ENCODE measurements at places on chromosomes 12 and 14. TPM values are rescaled to one million over a fixed set of nuclear protein-coding genes. Genes with fewer than 3 reads are reported as not detected.

The GPR84 gene
- polyA plus RNA-seq: 0.20 TPM

The KRT85 gene
- polyA plus RNA-seq: not detected

The CCDC196 gene
- polyA plus RNA-seq: not detected

The TAS2R50 gene
- 0.09 TPM for polyA plus RNA-seq

The HOXC4 gene
- 0.32 TPM for polyA plus RNA-seq

The LRP1 gene
- polyA plus RNA-seq: 55.0 TPM

The BATF gene
- 0.91 TPM for polyA plus RNA-seq

The GLS2 gene
- 0.63 TPM for polyA plus RNA-seq

The CCDC197 gene
- polyA plus RNA-seq: not detected

The CAND1 gene
- polyA plus RNA-seq: 12.9 TPM

The TDP1 gene
- 1.3 TPM for polyA plus RNA-seq

The KIF5A gene
- polyA plus RNA-seq: 0.20 TPM

The PAPLN gene
- 6.0 TPM for polyA plus RNA-seq

The CLEC6A gene
- not detected for polyA plus RNA-seq

The SLCO1A2 gene
- not detected for polyA plus RNA-seq

The KRT72 gene
- not detected for polyA plus RNA-seq

The ADCK1 gene
- 8.0 TPM for polyA plus RNA-seq

The PSMD9 gene
- polyA plus RNA-seq: 46.8 TPM

The LGR5 gene
- 0.29 TPM for polyA plus RNA-seq

The MSI1 gene
- 2.1 TPM for polyA plus RNA-seq

The SDR9C7 gene
- 0.05 TPM for polyA plus RNA-seq

The TMEM30B gene
- 1.0 TPM for polyA plus RNA-seq

The GAPDH gene
- 4,983 TPM for polyA plus RNA-seq

The CLEC2B gene
- polyA plus RNA-seq: 5.0 TPM

The GALNT8 gene
- polyA plus RNA-seq: 3.5 TPM

The KRT77 gene
- not detected for polyA plus RNA-seq

The LMNTD1 gene
- polyA plus RNA-seq: not detected

The ACRBP gene
- polyA plus RNA-seq: 0.50 TPM

The CACNB3 gene
- 3.5 TPM for polyA plus RNA-seq

The AVPR1A gene
- 0.61 TPM for polyA plus RNA-seq

The RFX4 gene
- not detected for polyA plus RNA-seq

The KCNH3 gene
- 1.6 TPM for polyA plus RNA-seq

The GON7 gene
- polyA plus RNA-seq: 26.7 TPM

The ESRRB gene
- polyA plus RNA-seq: 7.2 TPM

The THAP2 gene
- 3.8 TPM for polyA plus RNA-seq

The GALNT16 gene
- polyA plus RNA-seq: 33.2 TPM

The MTERF2 gene
- 35.7 TPM for polyA plus RNA-seq

The GPR68 gene
- polyA plus RNA-seq: 0.25 TPM

The NRDE2 gene
- polyA plus RNA-seq: 6.2 TPM

The EXOC3L4 gene
- polyA plus RNA-seq: 1.4 TPM

The SLC15A5 gene
- polyA plus RNA-seq: not detected

The DNAL1 gene
- 5.3 TPM for polyA plus RNA-seq

The CD4 gene
- polyA plus RNA-seq: 2.5 TPM

The CCDC38 gene
- 0.05 TPM for polyA plus RNA-seq

The DAO gene
- polyA plus RNA-seq: not detected

The HPD gene
- polyA plus RNA-seq: 2.0 TPM

The SLC35F4 gene
- polyA plus RNA-seq: not detected

The DNAI7 gene
- polyA plus RNA-seq: 0.32 TPM

The TPH2 gene
- polyA plus RNA-seq: not detected

Data from right cardiac atrium (tissue), 5 donors.